ENCODE measurements at places on chromosomes 2 and 18.

- DNase-seq, result no peak
Measured at GRCh38 chr2:223978451-223978850, 21.2 kb downstream of the MRPL44 start.

DNA sequence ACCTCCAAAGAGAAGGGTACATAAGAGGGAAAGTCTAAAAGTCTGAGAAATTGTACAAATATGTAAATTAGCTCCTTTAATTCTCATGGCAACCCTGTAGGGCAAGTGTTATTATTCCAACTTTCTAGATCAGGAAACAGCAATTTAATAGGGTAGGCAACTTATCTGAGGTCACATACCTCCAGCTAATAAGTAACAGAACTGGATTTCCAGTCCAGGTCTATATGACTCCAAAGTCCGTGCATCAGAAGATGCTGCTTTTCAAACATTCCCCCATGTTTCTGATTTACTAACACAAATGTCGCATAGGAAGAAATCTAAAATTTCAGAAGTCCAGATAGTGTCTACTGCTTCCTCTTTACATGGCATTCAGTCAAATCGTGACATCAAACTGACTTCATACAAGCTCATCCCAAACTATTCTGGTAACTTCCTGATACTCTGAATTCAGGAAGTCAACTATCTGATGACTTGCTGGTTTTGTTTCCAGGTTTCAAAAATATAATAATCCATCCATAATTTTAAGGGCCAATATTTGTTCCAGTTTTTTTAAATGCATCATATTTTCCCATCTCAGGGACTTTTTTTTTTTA is 419.3 kb upstream of the ACVR2A start:
- DNase-seq, result no peak

DNA sequence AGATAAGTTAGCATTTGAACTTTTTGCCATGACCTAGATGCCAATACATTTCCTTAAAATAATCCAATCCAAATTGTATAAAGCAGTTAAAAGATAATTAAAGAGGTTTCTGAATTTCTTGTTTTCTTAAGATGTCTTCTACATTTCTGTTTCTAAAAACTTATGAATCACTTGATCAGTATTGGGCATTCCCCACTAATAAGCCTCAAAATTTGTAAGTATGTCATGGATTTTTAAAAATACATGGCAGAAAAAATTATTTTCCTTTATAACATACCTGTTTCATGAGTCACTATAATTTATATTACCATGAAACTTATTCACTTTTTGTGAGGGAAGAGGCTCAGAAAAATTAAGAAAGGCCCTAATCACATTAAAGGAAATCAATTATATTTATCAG is 90.3 kb upstream of the TFPI start:
- no peak for DNase-seq

DNA sequence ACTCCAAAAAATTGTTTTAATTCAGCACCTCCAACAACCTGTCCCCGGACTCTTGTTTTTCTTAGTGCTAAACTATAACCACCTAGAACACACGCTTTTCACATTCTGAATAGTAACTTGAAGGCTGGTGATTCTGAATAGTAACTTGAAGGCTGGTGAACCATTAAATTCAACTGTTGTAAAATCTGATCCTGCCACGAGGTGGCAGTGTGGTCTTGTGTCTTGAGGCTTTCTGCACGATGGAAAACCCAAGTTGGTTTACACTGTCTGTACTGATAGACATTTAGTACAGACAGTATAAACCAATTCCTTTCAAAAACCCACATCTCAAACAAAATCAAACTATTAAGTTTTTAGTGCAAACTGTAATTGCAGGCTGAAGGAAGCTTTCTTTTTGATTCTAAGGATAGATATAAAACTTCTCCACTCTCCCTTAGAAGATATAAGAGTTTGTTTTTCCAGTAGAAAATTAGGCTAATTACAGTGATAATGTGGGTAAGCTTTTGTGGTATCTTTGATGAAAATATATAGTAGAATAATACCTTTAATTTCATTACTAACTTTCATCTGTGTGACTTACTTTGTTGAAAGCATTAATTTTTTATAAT is 57.6 kb downstream of the VAPA start:
- DNase-seq, result peak; percentile 72
